ENCODE measurements at places on chromosomes 1 and 21.
A peak's percentile ranks its signal among the peaks of the same experiment; 100 is the strongest.

DNA sequence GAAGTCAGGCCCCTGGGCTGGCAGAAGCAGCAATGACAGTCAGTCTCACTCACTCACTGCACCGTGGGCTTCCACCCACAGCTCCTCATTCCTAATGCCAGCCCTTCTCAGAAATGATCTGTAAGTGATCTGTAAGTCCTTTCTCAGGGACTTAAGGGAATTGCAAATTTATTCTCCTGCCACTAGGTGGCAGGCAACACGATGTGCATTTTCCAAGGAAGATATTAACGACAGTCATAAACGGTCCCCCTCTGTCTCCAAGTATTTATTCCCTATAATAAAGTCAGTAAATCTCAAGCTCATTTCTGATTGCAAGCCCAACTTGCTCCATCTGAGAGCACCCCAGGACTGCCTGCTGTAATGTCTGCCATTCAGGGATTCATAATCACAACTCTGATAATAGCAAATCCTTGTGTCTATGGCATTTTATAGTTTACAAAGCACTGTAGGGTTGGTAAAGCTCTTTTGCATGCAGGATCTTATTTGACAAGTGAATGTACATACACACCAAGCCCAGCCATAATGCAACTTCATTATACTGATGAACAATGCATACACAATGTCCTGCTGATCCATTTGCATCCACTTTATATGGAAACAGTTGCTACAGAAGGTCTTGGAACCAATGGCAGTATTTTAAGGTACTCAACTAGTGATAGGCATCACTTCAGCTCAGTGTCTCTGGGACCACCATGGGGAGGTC, 380.5 kb upstream of the CAMK1G start:
- DNase-seq: peak; percentile 61

DNA sequence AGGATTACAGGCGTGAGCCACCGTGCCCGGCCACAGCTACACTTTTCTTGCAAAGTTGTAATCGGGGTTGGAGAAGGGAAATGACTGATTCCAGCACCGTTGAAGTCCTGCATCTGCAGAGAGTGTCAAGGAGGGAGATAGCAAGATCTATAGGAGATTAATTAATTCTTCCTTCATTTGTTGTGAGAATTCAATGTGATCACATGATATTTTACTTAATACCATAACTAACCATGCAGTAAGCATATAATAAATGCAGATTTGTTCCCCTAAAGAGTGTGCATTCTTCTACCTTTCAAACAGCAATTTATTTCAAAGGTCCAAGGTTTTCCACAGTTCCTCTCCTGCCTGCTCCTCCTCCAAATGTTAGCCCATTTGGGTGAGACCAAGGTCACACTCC, 204.5 kb downstream of the GREM2 start:
- no peak for DNase-seq

- DNase-seq: no peak
These were observed 15.3 kb upstream of the NPHP4 start for GRCh38 chr1:6007318-6008083.

- DNase-seq: no peak
These were observed 12.4 kb downstream of the RIPK4 start for GRCh38 chr21:41754479-41754891.

- no peak for DNase-seq
These were observed 12.9 kb upstream of the KPNA6 start for GRCh38 chr1:32094746-32095521.

GRCh38 chr1:28087614-28088167, 719 bp downstream of the EYA3 start:
- no peak for DNase-seq

- no peak for DNase-seq
These were observed 176.7 kb downstream of the TTLL7 start for GRCh38 chr1:83822208-83822607.

GRCh38 chr1:177983077-177983476, 13.2 kb upstream of the SEC16B start:
- no peak for DNase-seq

DNA sequence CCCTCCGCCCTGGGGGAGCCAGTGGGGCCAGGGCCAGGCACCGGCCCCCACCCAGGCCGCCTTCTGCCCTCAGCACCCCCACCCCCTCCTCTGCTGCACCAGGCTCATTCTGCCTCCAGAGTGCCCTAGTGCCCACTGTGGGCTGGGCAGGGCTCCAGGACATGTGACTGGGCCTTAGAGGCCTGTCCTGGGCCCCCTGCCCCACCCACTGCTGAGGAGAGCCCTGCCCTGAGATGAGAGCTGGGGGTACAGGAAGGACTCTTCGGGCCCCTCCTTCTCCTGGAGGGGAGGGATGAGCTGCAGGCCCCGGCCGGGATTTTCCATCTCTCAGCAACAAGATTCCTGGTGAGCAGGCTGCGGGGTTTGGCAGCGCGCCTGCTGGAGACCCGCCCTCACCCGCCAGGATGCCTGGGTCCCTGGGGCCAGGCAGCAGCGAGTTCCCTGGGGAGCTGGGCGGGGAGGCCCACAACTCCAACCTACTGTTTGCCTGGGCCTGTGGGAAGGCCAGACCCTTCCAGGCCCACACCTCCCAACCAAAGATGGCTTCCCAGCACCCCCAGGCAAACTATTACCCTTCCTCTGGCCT, 14.0 kb downstream of the AHDC1 start:
- DNase-seq: peak; percentile 91

GRCh38 chr1:226195144-226195543, 8.6 kb upstream of the ACBD3 start:
- peak; percentile 12 for DNase-seq

- peak; percentile 11 for DNase-seq
These were observed 63.9 kb downstream of the KCNK2 start for GRCh38 chr1:215146240-215146975.

DNA sequence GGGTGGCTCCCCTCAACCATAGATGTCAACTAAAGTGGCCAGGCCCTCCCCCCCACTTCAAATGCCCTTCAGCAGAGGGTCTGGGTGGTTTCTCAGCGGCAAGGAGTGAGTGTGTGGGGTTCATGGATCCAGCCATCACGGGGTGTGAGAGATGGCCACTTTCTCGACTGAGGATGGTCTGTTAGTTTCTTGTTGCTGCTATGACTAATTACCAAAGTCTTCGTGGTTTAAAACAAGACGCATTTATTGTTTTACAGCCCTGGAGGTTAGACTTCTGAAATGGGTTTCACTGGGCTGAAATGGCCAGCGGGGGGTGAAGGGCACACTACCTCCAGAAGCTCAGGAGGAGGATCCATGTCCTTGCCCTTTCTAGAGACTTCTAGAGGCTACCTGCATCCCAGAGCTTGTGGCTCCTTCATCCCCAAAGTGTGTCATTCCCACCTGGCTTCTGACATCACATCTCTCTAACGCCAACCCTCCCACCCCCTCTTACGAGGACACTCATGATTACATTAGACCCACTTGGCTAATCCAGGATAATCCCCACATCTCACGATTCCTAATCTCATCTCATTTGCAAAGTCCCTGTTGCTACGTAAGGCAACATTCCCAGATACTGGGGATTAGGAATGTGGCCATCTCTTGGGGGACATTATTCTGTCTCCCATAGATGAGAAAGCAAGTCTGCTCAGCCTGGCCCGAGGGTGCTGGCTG, 53.0 kb downstream of the EPHB2 start:
- DNase-seq: no peak

- no peak for DNase-seq
These were observed 6.3 kb upstream of the CHI3L2 start for GRCh38 chr1:111221276-111221632.

Data from NCI-H345 (cell line).